Left ventricle myocardium inferior (tissue), 1 donor: ENCODE measurements at places on chromosomes 16 and 17.
A peak's percentile ranks its signal among the peaks of the same experiment; 100 is the strongest.

DNA sequence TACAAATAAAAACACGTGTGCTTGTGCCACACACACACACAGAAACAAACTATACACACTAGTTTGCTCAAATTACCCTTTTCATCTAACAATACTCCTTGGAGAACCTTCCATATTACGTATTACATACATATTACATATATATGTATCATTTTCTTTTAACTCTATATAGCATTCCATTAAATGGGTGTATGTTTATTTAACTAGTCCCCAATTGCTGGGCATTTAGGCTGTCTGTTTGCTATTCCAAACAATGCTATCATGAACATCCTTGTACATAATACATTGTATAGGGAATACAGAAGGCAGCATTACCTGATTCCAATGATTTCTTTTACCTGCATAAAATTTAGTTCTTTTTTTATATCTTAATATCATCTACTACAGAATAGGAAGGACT, 73.1 kb downstream of the SKAP1 start:
- H3K4me1 ChIP-seq: no peaks in the 10 kb centered on the region
- no peak overlapping the region for H3K27ac ChIP-seq
- H3K27me3 ChIP-seq: peaks cover 98% of the 10 kb centered on the region
- no peaks in the 10 kb centered on the region for H3K36me3 ChIP-seq
- no peak for DNase-seq

- H3K36me3 ChIP-seq: peaks cover 46% of the 10 kb centered on the region
- no peaks in the 10 kb centered on the region for H3K27me3 ChIP-seq
- H3K4me1 ChIP-seq: peaks cover 35% of the 10 kb centered on the region
- H3K27ac ChIP-seq: no peak overlapping the region
- no peak for DNase-seq
Measured at GRCh38 chr17:42612013-42612412, 2.5 kb downstream of the TUBG1 start.

- H3K27me3 ChIP-seq: no peaks in the 10 kb centered on the region
- no peak overlapping the region for H3K27ac ChIP-seq
- H3K4me1 ChIP-seq: peaks cover 30% of the 10 kb centered on the region
Measured at GRCh38 chr17:27355419-27355818, 61.5 kb downstream of the WSB1 start.

DNA sequence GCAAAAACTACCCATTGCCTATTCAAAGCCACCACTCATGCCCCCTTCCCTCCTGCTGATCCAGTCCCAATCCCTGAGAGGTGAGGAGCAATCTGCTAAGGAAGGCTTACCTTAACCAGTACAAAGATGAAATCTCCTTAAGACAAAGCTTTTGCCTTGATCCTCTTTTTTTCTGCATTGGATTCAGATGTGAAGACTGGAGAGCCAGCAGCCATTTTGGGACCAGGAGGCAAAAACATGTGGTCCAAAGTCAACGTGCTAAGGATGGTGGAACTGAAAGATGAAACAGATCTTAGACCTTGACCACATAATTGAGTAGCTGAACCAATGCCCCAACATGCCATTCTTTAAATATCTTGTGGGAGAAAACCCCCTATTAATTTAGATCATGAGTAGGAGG, 171.4 kb downstream of the IRX5 start:
- H3K27ac ChIP-seq: no peak overlapping the region
- H3K36me3 ChIP-seq: no peaks in the 10 kb centered on the region
- no peak for DNase-seq
- H3K27me3 ChIP-seq: peaks cover 29% of the 10 kb centered on the region
- no peaks in the 10 kb centered on the region for H3K4me1 ChIP-seq

GRCh38 chr17:27906226-27906580, 13.0 kb upstream of the LYRM9 start:
- H3K36me3 ChIP-seq: no peaks in the 10 kb centered on the region
- no peak for DNase-seq
- no peak overlapping the region for H3K27ac ChIP-seq
- H3K4me3 ChIP-seq: no peak overlapping the region
- no peaks in the 10 kb centered on the region for H3K4me1 ChIP-seq

- no peaks in the 10 kb centered on the region for H3K36me3 ChIP-seq
- H3K4me3 ChIP-seq: no peak overlapping the region
- H3K27me3 ChIP-seq: no peaks in the 10 kb centered on the region
- H3K4me1 ChIP-seq: peaks cover 15% of the 10 kb centered on the region
Measured at GRCh38 chr17:49365667-49366066, 3.6 kb upstream of the ZNF652 start.

DNA sequence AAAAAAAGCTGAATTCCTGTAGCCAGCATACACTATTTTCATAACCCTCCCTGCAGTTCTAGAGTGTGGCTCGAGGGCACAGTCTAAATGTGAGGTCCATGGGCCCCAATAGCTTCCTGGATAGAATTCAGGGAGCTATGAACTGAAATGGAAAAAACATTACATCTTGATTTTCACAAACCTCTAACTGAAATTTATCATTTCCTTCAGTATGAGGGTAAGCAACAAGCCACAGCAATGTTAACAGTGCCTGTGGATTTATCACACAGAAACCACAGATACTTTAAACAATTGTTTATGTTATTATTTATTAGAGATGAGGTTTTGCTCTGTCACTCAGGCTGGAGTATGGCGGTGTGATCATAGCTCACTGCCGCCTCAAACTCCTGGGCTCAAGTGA, 18.2 kb downstream of the TMEM92 start:
- peaks cover 10% of the 10 kb centered on the region for H3K27me3 ChIP-seq
- no peak overlapping the region for H3K4me3 ChIP-seq
- no peak for DNase-seq
- no peaks in the 10 kb centered on the region for H3K36me3 ChIP-seq
- peaks cover 13% of the 10 kb centered on the region for H3K4me1 ChIP-seq

DNA sequence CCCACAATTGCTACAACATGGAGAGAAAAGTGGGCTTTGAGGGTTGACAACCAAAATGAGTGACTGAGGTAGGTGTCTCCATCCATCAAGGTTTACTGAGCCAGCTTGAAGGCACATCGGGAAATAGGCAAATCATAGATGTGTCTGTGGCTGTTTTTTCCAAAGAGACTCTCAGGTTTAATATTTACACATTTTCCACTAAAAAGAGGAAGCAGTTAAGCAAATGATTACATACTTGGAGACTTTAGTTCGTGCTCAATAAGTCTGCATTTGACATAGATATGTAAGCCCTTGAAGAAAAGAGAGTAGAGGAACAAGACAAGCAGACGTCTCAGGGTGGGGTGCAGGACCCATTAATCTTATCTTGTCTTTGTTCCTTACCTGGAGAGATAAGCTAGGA, 148.9 kb upstream of the COX10 start:
- H3K27me3 ChIP-seq: no peaks in the 10 kb centered on the region
- H3K4me1 ChIP-seq: no peaks in the 10 kb centered on the region
- H3K27ac ChIP-seq: no peak overlapping the region
- DNase-seq: no peak
- H3K4me3 ChIP-seq: no peak overlapping the region

DNA sequence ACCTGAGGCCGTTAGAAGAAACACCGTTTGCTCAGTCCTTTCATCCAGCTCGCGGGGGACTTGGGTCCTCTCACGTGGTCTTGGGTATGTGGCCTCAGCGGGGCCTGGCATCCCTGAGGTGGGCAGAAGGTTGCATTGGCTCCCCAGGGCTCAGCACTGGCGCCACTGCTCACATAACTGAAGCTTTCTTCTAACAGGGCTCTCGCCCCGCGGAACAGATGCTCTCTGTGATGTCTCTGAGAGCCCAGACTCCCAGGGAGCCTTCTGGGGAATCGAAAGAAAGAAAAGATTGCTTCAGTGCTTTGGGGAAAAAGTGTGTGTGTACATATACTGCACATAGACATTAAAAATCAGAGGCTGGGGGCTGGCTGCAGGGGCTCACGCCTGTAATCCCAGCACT, 10.1 kb downstream of the MGRN1 start:
- DNase-seq: no peak
- H3K4me3 ChIP-seq: no peak overlapping the region
- H3K27ac ChIP-seq: no peak overlapping the region
- peaks cover 8% of the 10 kb centered on the region for H3K36me3 ChIP-seq

- peaks cover 36% of the 10 kb centered on the region for H3K4me1 ChIP-seq
- no peaks in the 10 kb centered on the region for H3K36me3 ChIP-seq
- peaks cover 22% of the 10 kb centered on the region for H3K27me3 ChIP-seq
- peak; percentile 41 for DNase-seq
- peak overlapping the region; percentile 85 for H3K27ac ChIP-seq
Measured at GRCh38 chr17:79305768-79306423, 231.3 kb downstream of the ENGASE start.

GRCh38 chr17:58339755-58340404, 11.3 kb upstream of the TSPOAP1 start:
- DNase-seq: no peak
- H3K4me1 ChIP-seq: peaks cover 26% of the 10 kb centered on the region

- DNase-seq: no peak
- H3K27me3 ChIP-seq: peaks cover 41% of the 10 kb centered on the region
- H3K4me1 ChIP-seq: peaks cover 43% of the 10 kb centered on the region
- no peak overlapping the region for H3K27ac ChIP-seq
- H3K36me3 ChIP-seq: peaks cover 4% of the 10 kb centered on the region
Measured at GRCh38 chr17:44005527-44006271, 1.3 kb downstream of the NAGS start.

DNA sequence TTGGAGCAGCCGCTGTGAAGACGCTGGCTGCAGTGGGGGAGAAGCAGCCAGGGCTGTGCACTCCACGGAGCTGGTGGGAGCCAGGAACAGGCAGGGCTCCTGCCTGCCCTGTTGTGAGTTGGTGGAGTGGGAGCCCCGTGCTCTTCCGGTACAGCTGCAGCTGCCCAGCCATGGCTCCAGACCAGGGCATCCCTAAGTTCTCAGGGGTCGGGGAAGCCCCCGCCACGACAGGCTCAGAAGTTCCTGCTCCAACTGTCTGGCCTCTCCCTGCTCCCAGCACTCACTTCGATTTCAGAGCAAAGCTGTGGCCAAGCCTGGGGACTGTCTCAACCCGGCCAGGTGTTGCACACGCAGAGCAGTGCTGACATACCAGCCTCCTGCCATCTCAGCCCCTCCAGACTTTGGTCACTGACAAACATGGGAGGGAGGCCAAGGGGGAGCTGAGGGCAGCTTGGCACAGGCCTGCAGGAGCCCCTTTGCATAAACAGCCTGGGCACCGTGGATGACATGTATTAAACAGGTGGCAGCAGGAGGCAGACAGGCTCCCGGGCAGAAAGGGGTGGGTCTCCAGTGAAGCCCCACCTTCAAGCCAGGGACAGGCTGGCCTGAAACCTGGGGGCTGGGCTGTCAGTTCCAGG, 13.9 kb upstream of the KDM8 start:
- H3K4me3 ChIP-seq: no peak overlapping the region
- DNase-seq: no peak
- H3K36me3 ChIP-seq: no peaks in the 10 kb centered on the region
- no peak overlapping the region for H3K27ac ChIP-seq
- peaks cover 35% of the 10 kb centered on the region for H3K27me3 ChIP-seq
- H3K4me1 ChIP-seq: no peaks in the 10 kb centered on the region

DNA sequence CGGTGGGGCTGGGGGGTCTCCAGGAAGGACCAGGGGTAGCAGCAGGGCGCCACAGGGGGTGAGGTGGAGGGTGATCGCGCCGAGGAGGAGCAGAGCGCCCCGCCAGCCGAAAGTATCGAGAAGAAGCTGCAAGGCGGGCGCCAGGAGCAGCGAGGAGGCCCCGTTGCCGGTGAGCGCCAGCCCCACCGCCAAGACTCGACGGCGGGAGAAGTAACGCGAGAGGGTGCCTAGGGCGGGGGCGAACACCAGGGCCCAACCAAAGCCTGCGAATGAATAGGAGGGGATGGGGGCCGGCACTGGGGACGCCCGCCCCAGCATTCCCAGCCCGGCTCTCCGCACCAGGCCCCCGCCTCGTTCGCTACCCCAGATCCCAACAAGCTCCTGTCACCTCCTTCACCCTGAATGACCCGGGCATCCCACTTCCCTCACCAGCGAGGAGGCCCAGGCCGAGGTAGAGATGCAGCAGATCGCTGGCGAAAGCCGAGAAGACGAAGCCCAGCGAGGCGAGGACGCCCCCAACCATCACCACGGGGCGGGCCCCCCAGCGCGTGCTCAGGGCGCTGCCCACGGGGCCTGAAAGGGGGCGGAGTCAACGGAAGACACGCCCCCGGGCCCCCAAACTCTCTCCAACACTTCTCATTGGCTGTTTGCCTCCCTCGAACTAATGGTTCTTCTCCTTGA, 1.3 kb downstream of the SLC16A11 start:
- H3K4me3 ChIP-seq: peak overlapping the region; percentile 71
- H3K4me1 ChIP-seq: peaks cover 49% of the 10 kb centered on the region
- H3K36me3 ChIP-seq: no peaks in the 10 kb centered on the region
- H3K27me3 ChIP-seq: peaks cover 49% of the 10 kb centered on the region
- H3K27ac ChIP-seq: peak overlapping the region; percentile 75
- DNase-seq: no peak
